ENCODE measurements at places on chromosomes 11 and 22. TPM values are rescaled to one million over a fixed set of nuclear protein-coding genes. Genes with fewer than 3 reads are reported as not detected.

DNA sequence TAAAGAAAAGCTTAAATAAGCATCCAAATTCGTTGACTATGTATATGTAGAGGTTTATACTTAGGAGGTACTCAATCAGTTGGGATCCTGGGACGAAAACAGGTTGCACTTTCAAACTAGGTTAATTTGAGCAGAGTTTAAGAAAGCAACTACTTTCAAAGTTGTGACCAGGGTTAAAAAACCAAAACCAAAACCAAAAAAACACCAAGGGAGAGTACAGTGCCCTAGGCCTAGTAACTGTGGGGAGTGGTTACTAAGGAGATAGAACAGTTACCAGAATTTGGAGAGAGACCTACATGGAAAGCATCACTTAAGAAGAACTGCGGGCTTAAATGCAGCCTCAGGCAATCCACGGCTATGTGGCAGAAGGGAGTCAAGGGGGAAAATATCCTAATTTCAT, 148.3 kb downstream of the JRKL start:
- no peak for DNase-seq

- DNase-seq: no peak
Measured at GRCh38 chr22:39216143-39216490, 28.7 kb downstream of the PDGFB start.

DNA sequence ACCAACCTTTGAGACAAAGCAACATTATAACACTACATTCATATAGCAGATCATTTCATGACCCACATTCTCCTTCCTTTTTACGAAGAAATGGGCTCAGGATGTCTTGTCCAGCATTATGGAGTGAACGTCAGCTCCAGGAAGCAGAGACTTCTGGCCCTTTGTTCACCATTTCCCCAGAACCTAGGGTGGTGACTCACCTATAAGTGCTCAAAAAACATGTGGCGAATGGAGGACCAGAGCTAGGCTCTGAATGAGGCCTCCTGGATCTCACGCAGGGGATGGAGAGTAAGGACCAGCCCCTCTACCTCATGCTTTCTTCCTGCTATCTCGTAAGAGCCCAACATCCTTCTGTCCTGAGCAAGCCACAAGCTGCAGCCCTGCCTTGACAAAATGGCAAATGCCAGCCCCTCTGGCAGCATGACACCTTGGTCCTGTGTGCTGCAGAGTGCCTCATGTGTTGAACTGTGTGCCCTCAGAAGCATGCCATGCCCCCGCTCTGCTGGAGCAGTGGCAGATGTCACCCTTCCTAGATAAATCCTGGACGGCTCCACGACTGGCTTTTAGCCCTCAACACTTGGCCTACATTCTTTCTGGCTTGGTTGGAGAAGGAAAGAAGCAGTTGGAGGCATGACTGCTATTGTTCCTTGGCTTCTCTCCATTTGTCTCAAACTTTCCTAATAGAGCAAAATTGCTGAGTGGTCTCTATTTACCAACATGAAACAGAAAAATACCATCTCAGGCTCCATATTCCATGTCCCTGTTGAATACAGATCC, 6.5 kb upstream of the ST3GAL4 start:
- DNase-seq: peak; percentile 92

GRCh38 chr11:95067039-95067840, 521 bp downstream of the SRSF8 start:
- peak; percentile 86 for DNase-seq

The RGL4 gene
- not detected for total RNA-seq

- no peak for DNase-seq
Measured at GRCh38 chr11:56886455-56886854, 102.3 kb upstream of the OR5AK2 start.

DNA sequence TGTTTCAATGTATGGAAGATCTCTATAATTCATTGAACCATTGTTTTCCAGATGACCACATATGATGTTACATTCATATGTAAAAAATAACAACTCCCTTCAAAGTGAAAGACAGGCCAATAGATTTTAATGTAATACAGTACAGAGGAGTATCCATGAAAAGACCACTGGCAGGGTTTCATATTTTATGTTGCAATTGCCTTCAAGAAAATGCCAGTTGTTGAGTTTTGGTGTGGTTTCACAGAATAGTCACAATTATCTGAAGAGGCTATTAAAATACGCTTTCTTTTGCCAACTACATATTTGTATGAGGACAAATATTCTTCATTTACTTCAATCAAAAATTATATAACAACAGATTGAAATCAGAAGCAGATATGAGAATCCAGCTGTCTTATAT, 14.3 kb downstream of the AMOTL1 start:
- no peak for DNase-seq

- DNase-seq: no peak
Measured at GRCh38 chr22:24593836-24594568, 1.1 kb upstream of the LRRC75B start.

The OR52N1 gene
- not detected for total RNA-seq

The FTH1 gene
- total RNA-seq: 1,944 TPM

The RCN1 gene
- 299 TPM for total RNA-seq

DNA sequence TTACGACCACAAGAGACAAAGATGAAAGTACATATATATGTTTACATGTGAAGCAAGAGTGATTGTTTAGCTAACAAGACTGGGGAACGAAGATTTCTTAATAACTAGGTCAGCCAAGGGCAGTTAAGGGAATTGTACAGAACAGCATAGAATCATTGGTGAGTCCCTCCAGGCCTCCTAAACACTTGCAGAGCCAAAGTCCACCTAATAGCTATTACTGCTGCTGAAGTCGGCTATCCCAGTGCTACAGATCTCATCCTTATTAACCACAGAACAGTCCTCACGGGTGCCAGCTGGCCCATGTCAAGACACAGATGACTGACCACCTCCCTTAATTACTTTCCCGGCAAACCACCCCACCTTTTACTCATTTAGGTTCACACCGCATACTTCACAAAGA, 68.5 kb upstream of the OPCML start:
- no peak for DNase-seq

The OR5B17 gene
- not detected for total RNA-seq

DNA sequence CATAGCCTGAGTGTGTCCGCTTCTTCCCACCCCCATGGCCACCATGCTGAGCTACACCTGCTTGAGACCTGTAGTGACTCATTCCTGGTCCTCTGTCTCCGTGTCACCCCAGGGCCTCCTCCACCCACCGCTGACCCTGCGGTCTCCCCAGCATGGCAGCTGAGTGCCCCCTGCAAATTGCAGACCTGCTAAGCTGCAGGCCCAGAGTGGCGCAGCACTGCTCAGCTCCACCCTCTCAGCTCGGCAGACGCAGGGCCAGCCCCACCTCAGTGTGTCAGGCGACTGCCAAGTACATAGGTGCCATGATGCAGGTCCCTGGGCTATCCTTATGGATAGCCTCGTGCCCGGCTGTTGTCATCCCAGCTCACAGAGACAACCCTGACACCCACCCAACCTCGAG, 13.1 kb downstream of the MS4A15 start:
- no peak for DNase-seq

DNA sequence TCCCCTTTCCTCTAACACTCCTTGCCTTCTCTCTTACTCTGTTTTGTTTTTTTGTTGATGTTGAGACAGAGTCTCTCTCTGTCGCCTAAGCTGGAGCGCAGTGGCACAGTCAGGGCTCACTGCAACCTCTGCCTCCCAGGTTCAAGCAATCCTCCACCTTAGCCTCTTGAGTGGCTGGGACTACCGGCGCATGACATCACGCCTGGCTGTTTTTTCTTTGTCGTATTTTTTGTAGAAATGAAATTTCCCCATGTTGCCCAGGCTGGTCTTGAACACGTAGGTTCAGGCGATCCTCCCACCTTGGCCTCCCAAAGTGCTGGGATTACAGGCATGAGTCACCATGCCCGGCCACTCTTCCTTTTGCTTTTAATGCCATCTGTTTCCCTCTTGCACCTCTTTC, 72.3 kb downstream of the FBXO7 start:
- DNase-seq: no peak

The EXPH5 gene
- total RNA-seq: under 0.01 TPM

The VSIG10L2 gene
- total RNA-seq: not detected

The ZDHHC13 gene
- 40.4 TPM for total RNA-seq

GRCh38 chr22:22789233-22789921, 98.2 kb upstream of the IGLL5 start:
- DNase-seq: no peak
